ENCODE measurements at places on chromosomes 7 and 10.

GRCh38 chr7:8109196-8110022 lies 140.8 kb downstream of the GLCCI1 start:
- DNase-seq: peak; percentile 10

GRCh38 chr10:89534826-89535166 lies 598 bp downstream of the SLC16A12 start:
- no peak for DNase-seq

- DNase-seq: no peak
Measured at GRCh38 chr7:100640517-100641440, 573 bp downstream of the TFR2 start.

- peak; percentile 78 for DNase-seq
Measured at GRCh38 chr7:111752022-111752582, 189.8 kb upstream of the IMMP2L start.

DNA sequence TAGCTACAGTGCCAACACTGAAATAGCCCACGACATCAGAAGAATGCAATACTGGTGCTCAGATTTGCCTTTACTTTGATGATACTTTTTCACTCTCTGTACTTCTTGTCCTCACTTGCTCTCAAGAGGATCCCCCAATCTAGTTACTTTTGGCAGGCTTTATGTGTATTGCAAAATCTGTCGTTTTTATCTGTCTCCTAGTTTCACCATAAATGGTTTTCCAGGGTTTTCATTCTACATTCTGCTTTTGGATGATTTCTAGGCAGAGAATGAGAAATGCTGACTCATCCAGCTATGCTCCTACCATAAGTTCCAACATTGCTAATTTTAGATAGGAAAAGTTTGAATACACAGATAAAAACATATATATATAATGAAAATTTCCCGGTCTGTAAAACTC lies 659.5 kb upstream of the NRG3 start:
- DNase-seq: peak; percentile 42

- no peak for DNase-seq
Measured at GRCh38 chr10:110553905-110554304, 13.6 kb upstream of the SMC3 start.

- DNase-seq: peak; percentile 7
Measured at GRCh38 chr10:58281092-58281752, 12.3 kb downstream of the CISD1 start.

- no peak for DNase-seq
Measured at GRCh38 chr10:100907773-100908363, 4.9 kb upstream of the SLF2 start.

GRCh38 chr7:106278695-106279094 lies 6.1 kb downstream of the NAMPT start:
- peak; percentile 49 for DNase-seq

Data from fibroblast of pulmonary artery (primary cell).